ENCODE measurements at places on chromosomes 16 and 17.

- no peak for DNase-seq
These were observed 122.4 kb upstream of the NUDT7 start for GRCh38 chr16:77599793-77600415.

DNA sequence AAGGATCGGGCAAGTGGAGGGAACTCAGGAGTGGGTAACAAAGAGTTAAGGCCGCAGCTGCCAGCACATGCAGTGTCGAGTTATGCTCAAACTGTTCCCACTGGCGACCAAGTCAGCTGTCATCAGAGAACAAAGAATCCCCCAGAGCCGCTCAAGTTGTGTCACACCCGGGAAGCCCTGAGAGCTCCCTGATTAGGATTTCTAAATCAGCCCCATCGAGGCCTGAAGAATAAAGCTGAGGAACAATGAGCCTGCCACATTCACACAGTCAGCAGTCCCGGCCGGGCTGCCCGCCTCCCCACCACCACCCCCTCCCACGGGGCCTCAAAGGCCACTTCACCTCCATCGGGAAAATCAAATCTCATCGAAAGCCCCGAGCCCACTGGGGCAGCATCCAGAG lies 84.5 kb downstream of the SOX9 start:
- no peak for DNase-seq

- no peak for DNase-seq
These were observed 7.7 kb downstream of the CDH1 start for GRCh38 chr16:68744744-68745280.

DNA sequence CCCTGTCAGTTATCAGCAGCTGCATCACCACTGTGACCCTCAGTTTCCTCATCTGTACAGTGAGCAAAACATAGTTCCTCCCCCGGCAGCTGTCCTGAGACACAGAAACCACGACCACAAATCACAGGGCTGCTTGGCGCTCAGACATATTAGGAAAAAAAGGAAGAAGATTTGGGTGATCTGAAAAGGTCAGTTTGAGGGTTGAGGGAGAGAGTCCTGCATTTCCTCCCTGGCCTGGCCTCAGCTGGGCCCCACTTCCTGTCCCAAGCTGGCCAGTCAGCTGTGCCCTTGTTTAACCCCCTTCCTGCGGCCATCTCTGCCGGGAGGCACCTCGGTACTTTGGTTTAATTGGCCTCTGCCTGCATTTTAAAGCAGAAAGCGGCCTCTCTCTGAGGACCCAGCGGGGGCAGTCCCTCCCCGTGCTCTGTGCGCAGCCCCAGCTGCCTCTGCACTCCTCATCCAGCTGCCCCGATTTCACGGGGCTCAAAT lies 24.0 kb upstream of the CIBAR2 start:
- no peak for DNase-seq

GRCh38 chr17:82394278-82394677 lies 22.7 kb downstream of the UTS2R start:
- no peak for DNase-seq

DNA sequence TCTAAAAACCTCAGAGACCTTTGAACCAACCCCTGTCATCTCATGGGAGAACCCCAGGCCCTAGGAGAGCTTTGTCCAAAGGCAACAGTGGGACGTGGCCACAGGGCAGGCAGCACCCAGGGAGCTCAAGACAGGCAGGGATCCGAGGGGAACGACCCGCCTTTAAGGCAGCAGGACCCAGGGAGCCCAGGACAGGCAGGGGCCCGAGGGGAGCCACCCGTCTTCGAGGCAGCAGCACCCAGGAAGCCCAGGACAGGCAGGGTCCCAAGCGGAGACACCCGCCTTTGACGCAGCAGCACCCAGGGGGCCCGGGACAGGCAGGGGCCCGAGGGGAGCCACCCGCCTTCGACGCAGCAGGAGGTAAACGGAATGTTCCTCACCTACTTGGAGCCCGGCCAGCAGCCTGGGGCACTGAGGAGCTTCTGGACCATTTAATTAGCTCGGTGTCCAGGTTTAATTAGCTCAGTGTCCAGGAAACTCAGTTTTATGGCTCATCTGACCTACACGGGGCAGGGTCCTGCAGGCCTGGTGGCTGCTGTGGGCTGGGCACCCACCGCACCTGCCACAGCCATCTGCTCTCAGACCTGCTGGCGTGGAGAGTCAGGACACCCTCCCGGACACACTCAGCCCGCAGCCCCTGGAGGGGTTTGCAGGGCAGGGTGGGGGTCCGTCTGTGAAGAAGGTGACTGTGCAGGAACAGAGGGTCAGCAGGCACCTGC lies 24.4 kb downstream of the PIEZO1 start:
- DNase-seq, result peak; percentile 35

- DNase-seq, result no peak
These were observed 3.1 kb upstream of the PERCC1 start for GRCh38 chr16:1427473-1428461.

DNA sequence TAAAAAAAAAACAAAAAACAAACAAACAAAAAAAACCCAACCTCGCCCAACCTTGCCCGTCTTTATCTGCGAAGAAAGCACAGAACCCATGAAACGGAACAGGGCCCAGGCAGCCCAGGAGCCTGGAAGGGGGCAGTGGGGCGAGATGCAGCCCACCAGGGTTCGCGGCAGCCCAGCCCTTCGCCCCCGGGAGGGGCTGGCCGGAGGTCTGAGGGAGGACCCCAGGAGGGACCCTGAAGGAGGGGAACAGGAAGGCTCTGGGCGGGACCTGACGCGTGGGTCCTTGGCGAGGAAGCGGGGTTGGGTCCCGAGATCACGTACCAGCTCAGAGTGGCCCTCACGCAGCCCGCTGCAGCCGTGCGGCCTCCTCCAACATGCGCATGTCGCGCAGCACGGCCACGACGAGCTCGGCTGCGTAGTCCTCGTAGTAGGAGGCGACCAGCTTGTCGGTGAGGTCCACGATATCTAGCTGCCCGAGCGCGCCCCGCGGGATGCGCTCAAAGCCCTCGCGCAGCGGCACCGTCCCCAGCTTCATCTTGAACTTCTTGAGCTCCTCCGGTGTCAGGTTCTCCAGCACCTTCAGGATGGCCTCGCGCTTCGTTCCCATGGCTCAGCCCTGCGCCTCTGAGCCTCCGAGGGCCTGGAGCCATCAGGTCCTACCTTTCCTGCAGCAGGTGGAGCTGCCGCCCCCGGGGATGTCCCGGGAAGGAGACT lies at the start of gene PYDC1:
TSS of gene PYDC1 (minus strand) at position 714 of the 714 bp plus-strand sequence. CDS start at position 607, 107 bp downstream.
- no peak for DNase-seq

- DNase-seq, result no peak
These were observed 5.7 kb downstream of the ATP2C2 start for GRCh38 chr16:84373907-84374489.

GRCh38 chr17:51427856-51428255 lies 167.5 kb downstream of the UTP18 start:
- DNase-seq, result no peak

DNA sequence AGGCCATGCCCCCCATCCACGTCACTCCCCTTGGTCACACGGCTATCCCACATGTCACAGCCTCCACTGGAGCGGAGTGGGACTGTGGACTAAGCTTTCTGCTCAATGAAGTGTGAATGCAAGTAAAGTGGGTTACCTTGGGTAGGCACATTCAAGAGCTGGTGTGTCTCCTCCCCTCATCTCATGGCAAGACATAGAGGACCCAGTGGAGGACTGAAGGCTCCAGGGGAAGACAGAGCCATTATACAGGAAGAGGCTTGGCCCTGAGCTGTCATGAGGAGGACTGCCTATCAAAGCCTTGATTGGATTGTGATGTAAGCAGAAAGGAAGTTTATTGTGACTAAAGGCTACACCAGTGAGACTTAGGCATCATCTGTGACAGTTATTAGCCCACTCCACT lies 129.2 kb upstream of the CCL2 start:
- no peak for DNase-seq

DNA sequence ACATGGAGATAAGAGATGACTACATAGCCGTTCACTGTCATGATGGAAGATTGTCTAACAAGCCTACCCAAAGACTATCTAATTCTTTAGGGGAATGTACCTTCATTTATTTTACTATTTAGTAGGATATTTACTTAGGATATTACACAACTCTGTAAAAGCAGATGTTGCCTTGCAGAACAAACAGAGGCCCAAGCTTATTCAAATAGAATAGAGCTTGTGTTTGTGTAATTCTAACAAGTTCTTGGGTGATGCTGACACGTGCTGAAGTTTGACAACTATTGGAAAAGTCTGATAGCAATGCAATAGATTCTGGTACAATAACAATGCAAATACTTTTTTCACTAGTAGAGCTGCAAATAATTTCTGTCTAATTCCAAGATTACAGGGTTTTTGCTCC lies 447.6 kb downstream of the TOX3 start:
- DNase-seq, result no peak

- no peak for DNase-seq
These were observed 3.1 kb downstream of the ATF7IP2 start for GRCh38 chr16:10388988-10389387.

GRCh38 chr17:60798576-60798975 lies 120.9 kb downstream of the BCAS3 start:
- no peak for DNase-seq

- DNase-seq, result no peak
These were observed 1.0 kb upstream of the ANTKMT start for GRCh38 chr16:719815-720446.

DNA sequence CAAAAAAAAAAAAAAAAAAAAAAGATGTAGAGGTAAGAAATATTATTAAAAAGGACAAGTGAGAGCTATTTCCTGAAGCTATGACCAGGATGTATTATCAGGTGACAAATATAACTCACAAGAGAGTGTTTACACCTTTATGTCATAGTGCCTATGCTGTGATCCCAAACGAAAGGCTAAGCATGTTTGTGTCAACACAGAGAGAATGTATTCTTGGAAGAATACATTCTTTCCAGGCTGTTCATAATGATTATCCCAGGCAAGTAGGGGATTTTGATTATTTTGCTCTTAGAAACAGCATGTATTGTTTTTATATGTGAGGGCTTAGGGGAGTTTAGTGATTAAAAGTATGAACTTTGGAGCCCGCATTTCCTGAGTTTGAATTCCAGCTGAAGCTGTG lies 175.0 kb downstream of the SPECC1 start:
- no peak for DNase-seq

GRCh38 chr16:52861614-52862022 lies 191.1 kb downstream of the CHD9NB start:
- DNase-seq, result no peak
